SIG-M5 (cell line): ENCODE measurements at places on chromosomes 5 and 9.

- no peak for DNase-seq
Measured at GRCh38 chr5:167765352-167765751, 526.1 kb upstream of the WWC1 start.

DNA sequence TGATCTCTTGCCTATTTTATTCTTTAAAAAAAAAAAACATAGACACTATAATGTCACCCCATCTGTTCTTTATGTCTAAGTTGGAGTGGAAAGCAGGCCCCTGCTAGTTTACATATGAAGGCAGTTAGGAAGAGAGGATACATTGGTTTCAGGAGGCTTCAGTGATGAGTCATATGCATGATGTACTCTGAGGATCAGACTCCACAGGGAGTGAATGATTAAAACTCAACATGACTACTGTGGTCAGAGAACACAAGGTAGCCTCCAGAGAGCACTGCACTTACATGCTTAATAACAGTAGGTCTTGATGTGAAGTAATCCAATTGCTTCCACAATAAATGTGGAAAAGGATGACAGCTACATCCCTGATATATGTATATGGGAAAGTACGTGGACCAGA lies 22.7 kb upstream of the FSTL4 start:
- no peak for DNase-seq

DNA sequence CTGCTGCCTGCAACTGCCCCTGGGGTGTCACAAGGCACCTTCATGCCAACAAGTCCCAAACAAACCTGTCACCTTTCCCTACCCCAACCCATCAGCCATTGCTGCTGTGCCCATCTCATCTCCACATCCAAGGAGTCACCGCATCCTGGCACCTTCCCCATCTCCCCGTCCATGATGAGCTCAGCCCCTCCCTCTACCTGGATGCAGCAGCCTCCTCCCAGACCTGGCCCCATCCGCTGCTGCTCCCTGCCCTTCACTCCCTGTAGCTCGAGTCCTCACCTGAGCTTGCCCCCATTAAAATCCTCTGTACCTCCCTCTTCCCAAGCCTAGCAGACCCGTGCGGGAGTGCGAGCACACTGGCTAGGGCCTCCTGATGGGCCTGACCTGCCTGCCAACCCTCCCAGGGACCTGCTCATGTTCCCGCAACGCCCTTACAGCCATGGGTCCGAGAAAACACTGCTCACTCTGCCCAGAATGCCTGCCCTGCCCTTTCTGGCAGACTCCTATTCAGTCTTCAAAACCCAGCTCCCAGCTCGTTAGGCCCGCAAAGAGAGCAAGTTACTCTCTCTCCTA lies 110.6 kb downstream of the ADAMTS2 start:
- DNase-seq = no peak

GRCh38 chr5:157175071-157175612 lies 5.5 kb upstream of the ITK start:
- no peak for DNase-seq

DNA sequence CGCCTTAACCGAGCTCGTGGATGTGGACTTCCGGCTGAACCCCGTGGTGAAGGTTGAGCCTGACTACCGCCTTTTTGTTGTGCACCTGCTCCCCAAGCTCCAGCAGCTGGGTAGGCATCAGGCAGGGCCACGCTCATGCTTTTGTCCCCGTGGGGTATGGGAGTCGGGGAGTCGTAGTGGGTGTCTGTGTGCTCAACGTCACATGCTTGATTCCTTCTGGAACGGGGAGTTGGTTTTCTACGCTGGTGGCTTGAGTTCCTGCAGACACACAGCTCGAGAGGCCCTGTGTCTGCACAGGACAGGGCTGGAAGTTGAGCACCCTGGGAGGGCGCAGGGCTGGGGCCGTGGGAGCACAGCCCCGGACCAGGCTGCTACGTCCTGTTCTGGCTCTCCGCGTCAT lies 8.0 kb downstream of the CEP72 start:
- no peak for DNase-seq

DNA sequence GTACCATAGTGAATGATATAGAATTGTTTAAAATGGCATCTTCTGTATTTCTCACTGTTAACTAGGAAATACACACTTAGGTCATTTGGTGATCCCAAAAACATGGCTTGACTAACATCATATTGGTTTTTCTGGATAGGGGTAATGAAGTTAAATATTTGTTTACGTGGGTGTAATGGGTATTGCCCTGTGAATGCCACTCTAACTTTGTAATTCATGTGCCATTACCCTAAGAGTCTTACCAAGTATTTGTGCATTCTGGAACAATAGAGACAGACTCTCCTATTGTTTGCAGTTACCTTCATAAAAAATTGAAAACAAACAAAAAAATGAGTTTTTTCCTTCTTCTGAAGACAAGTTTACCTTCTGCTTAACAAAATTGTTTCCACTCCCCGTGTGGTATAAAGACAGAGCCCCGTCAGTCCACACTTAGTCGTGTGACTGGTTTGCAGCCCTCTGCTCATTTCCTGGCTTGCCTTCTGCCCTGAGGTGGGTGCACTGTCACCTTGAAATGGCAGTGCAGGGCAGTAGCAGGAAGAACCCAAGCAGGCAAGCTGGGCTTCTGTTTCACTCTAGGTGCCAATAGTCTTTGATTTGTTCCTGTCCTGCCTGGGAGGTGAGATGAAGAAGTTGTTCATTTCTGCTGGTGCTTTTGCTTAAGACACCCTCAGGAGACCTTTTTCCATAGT lies 9.6 kb upstream of the CATSPER3 start:
- DNase-seq = no peak

GRCh38 chr9:137590469-137591383 lies at the start of gene ZMYND19:
Gene ZMYND19, minus strand, starts transcription at chr9:137590512. Its CDS starts 249 bp downstream, at chr9:137590263.
- peak; percentile 28 for DNase-seq

DNA sequence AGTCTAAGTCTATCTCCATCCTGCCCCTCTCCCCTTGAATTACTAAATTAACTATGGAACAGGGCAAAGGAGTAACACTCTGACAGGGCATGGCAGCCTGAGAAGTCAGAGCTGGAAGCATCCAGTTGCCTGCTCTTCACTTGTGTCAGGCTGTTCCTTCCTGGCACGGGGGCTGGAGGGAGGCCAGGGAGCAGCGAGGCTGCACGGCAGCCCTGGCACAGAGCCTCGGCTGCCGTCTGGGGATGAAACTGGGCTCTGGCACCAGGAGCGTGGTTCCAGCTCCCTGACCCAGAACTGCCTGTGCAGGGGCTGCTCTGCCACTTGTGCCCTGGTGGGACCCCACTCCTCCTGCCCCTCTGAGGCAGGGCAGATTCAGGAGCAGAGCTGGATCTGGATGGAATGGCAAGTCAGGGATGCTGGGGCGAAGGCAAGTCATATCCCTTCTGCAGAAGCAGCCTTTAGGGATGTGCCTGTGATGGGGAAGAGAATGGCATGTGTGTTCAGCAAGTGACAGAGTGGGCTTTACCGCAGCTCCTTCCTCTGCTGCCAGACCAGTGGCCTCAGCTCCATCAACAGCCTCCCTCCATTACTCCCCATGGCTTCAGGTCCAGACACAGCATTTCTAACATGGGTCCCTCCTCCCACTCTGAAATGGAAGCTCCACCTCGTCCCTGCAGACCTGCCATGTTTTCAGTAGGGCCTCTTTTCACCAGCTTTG lies 42.2 kb upstream of the PDE8B start:
- DNase-seq = no peak

DNA sequence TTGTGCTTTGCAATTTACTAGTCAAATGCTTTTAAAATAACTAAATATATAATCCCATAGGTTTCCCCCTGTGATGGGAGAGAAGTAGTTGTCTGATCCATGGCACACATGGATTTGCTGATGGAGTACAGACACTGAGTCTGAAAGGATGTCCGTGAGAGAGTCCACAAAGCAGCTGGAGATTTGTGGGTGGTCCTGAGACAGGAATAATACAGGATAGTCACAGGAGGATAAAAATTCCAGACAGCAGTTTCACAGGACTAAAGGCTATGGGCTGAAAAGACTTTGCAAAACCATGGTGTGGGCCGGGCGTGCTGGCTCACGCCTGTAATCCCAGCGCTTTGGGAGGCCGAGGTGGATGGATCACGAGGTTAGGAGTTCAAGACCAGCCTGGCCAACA lies 58.7 kb upstream of the ZFR start:
- no peak for DNase-seq
